G401 (cell line): ENCODE measurements at places on chromosomes 2 and 18. TPM values are rescaled to one million over a fixed set of nuclear protein-coding genes. Genes with fewer than 3 reads are reported as not detected.

Gene TACR1
- total RNA-seq = not detected in 2 replicates

Gene SMARCAL1
- 12.6 and 55.3 TPM in 2 replicates for total RNA-seq

Gene ACTR1B
- 57.6 and 68.4 TPM in 2 replicates for total RNA-seq

Gene MFF
- total RNA-seq = 116 and 185 TPM in 2 replicates

Gene SRD5A2
- not detected in 2 replicates for total RNA-seq

Gene PIEZO2
- total RNA-seq = not detected in 2 replicates

Gene POTEF
- total RNA-seq = 0.10 TPM in 1 of 2 replicates, not detected in the other

Gene CNRIP1
- 8.4 and 19.8 TPM in 2 replicates for total RNA-seq
